ENCODE measurements at places on chromosomes 5 and 9.
A peak's percentile ranks its signal among the peaks of the same experiment; 100 is the strongest.

- DNase-seq: no peak
Observed at GRCh38 chr9:85978496-85978895, 37.5 kb downstream of the NAA35 start.

GRCh38 chr5:44645502-44645901 lies 163.2 kb upstream of the MRPS30 start:
- no peak for DNase-seq

DNA sequence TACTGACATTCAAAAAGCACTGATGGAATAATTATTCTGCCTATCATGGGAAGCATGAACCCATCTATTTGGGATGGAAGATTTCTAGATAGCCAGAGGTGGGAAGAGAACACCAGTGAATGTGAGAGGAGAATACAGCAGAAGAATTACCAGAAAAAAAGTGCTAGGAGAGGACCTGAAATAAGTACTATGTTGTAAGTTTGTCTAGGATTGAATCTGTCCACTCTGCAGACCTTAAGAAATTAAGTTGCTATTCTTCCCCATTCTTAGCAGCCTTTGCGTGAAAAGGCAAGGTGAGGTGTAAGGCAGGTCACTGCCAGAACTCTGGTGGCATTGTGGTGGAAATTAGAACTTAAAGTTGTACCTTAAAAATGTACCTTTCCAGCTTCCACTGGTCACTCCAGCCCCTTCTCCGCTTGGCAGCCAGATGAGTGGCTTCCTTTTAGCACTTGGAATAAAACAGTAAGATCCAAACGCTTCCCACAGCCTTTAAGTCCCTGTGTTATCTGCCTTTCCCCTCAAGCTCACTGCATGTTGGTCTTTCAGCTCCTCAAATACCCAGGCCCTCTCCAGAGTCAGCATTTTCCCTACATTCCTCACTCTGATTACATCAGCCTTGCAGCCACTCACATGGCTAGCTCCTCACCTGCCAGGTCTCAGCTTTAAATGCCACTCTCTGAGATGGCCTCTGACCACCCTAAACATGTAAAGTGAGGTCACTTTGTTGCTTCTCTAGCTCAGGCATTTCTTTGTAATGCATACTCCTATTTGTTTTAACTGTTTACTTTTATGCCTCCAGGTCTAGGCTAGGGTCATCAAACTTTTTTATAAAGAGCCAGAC lies 253.0 kb downstream of the EPB41L4A start:
- DNase-seq: no peak

DNA sequence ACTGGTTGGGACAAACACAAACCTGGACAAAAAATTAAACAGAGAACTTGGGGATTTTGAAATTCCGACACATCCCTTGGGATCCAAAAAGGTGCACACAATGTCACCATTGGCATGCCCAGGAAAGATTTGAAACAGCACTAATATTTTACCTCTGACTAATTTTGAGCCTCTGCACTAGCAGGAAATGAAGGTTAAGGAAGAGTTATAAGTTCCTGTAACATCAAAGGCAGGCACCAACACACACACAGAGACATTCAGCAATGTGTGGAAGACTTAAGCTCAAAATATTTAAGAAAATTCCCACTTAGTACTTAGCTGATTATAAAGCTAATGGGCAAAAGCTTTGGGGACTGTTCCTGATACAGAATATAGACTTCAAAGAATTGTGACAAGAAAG lies 247.0 kb downstream of the CDH9 start:
- no peak for DNase-seq

- DNase-seq: no peak
Observed at GRCh38 chr9:125494653-125494915, 212.4 kb downstream of the MAPKAP1 start.

DNA sequence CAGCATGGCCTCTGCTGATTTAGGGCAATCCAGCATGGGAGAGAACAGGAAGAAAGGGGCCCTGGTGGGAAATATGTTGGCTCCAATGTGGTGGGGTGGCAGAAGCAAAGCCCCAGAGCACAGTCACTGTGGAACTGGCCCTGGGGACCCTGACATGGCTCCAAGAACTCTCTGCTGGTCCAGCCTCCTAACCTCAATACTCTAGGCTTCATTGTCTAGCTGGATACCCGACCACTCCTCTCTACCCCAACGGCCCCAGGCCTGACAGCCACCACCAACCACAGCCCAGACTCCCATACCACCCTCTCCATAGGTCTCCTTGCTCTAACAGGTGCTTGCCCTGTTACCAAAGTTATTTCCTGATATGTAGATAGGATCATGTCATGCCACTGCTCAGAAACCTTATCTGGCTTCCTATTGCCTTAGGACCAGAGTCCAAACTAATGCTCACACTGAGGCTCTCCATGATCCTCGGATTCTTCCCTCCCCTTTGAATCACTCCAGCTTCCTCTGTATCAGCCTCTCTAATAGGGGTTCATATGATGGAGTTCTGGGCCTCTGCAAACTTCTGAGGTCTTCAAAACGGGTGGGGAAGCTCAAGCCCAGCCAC lies 12.9 kb downstream of the ACSL6 start:
- DNase-seq: no peak

- no peak for DNase-seq
Observed at GRCh38 chr5:87246061-87246460, 21.6 kb upstream of the RASA1 start.

DNA sequence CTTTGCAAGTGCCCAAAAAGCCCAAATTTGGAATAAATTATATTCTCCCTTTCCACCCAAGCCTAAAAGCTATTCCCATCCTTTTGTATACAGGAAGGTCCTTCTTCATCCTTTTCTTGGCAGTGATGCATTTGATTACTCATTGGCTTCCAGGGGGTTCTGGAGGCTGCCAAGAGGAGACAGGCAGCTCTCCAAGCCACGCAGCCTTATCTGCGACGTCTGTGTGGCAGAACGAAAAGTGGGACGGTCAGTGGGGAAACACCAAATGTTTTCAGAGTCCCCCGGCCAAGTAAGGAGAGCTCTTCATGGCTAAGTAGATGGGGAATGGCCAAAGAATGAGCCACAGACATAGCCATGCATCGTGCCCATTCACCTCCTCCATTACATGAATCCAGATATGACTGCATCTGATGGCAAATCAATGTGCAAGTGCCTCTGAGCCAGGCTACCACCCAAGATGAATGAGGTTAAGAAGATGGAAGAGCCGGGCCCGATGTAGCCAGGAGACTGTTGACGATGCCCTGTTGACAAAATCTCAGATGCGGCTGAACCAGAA lies 12.1 kb downstream of the ADAM19 start:
- DNase-seq: no peak

- DNase-seq: no peak
Observed at GRCh38 chr9:18457510-18457909, 16.4 kb upstream of the ADAMTSL1 start.

DNA sequence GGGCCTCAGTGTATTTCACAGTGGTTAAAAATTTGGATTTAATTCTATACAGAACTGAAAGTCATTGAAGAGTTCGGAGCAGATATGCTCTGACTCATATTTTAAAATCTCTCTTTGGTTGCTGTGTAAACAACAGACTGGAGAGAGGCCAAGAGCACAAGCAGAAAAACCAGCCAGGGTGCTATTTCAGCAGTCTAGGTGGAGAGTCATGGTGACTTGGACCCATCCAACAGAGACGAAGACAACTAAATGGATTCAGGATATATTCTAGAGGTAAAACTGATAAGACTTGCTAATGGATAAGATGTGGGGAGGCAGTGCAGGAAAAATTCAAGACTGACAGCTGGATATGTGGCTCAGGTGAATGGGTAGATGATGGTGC lies 168.9 kb downstream of the MAPKAP1 start:
- DNase-seq: no peak

GRCh38 chr9:99868845-99869244 lies 37.6 kb upstream of the STX17 start:
- DNase-seq: no peak

DNA sequence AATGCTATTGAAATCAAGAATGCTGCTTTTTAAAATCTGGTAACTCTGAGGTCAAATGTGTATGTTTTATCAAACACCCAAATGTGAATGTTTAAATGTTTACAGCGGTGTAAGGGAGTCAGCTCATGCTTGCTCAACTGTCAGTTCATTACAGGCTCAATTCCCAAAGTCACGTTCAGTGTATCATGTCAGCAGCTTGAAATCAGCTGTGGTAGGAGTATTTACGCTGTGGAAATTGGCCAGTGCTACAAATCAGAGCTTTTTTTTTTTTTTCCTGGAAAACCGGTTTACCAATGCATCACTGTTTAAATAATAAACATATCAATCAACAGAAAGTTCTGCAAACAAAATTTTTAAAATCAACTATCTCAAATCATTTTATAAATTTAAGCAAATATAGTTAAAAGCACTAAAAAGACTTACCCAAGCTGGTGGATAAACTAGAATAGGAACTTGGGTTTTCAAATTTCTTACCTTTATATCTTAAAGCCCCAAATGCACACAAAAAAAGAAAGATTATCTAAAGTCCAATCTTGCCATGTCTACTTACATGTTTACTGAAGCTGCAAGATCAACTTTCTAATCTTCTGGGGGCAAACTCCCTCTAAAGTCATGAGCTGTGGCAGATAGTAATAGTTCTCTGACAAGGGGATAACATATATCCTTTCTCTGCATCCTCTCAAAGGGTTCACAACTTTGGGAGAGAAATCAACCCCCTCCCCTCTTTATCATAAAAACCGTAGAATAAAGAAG lies 57.6 kb upstream of the GRAMD2B start:
- no peak for DNase-seq

GRCh38 chr5:20833081-20833627 lies 845.2 kb upstream of the CDH18 start:
- no peak for DNase-seq

DNA sequence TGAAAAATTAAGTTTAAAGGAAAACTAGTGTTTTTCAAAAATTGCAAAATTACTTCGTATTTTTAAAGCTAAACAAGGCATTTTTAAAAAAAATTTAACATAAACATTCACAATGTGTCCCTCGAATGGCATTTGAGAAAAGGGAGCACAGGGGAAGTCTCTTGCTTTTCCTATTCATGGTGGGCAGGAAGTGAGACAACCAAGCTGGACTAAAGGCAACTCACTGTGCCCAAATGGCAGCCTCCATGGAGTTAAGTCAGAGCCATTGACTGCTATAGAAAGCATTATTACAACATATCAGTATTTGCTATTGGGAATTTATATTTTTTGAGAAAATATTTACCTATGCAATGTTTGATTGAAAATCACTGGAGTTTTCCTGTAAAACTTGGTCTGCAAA lies 8.3 kb downstream of the HNRNPH1 start:
- DNase-seq: no peak

- no peak for DNase-seq
Observed at GRCh38 chr9:136087741-136088480, 7.2 kb downstream of the NACC2 start.

DNA sequence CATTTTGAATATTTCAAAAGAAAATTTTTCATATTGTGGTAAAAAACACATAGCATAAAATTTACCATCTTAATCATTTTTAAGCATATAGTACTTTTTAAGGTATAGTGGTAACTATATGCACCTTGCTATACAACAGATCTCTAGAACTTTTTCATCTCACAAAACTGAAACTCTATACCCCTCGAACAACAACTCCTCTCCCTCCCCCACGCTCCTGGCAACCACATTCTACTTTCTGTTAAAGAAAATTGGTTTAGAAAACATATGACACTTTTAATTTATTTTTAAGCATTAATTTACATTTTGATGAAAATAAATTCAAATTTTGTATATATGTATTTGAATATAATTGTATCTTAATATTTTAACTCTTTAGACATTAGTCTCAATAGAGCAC lies 147.2 kb upstream of the EFNA5 start:
- DNase-seq: no peak

- no peak for DNase-seq
Observed at GRCh38 chr5:157857816-157858526, 974 bp downstream of the CLINT1 start.

DNA sequence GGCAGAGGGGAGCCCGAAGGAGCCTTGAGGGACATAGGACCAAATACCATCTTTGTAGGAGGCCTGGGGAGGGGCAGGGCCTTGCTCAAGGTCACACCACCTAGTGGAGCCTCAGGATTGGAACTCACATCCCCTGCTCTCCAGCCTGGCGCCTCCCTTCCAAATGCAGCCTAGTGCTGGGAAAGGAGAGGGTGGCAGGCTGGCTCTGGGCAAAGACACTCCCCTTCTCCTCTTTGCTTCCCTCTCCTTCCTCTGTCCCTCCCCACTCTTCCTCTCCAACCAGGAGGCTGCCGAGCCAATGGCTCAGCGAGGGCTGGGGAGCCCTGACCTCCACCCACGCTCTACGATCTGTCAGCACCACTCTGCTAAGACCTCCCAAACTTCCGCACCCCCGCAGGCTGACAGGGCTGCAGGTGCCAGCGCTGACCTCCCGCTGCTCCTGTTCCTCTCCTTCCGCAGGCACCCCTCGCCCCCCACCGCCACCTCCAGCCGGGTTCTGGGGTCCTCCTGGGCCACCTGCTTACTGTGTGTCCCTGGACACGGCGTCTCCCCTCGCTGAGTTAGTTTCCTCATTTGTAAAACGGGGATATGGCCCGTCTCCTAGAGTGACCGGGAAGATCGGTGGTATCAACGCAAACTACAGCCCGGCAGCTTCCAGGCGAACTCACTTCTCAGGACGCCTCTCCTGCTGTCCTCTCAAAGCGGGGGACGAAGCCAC lies 52.9 kb downstream of the C9orf50 start:
- no peak for DNase-seq

- no peak for DNase-seq
Observed at GRCh38 chr5:126348855-126349635, 74.2 kb upstream of the GRAMD2B start.

- DNase-seq: peak; percentile 34
Observed at GRCh38 chr5:95842854-95843544, 20.5 kb upstream of the GLRX start.

DNA sequence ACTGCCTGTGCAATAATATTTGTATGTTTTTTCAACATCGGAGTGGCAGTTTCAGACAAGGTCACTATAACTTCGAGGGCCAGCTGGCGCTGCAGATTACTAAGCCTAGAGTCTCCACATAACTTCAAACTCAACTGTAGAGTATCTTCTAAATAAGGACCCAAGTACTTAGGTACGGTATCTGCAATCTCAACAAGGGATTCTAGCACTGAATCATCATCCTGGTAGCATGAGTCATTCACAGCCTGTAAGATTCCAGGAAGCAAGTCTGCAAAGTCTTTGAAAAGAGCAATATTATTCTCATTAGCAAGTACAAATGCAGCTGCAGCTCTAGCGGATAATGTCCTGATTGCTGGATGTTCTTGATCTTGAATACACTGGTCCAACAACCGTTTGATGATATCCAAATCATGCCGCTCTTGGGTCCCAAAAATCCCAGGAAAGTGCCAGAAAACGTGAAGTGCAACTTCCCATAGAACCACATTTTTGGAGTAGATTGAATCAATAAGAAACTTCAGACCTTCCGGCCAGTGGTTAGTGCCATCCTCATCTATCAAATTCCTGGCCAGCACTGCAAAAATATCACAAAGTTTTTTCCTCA lies 654 bp downstream of the RANBP6 start:
- no peak for DNase-seq

GRCh38 chr9:82829818-82830217 lies 233.1 kb downstream of the RASEF start:
- DNase-seq: no peak
